Smooth muscle cell of the brain vasculature (primary cell): ENCODE measurements at places on chromosomes 2 and 18.

- no peak for DNase-seq
Measured at GRCh38 chr2:1538663-1539062, 125.4 kb downstream of the TPO start.

DNA sequence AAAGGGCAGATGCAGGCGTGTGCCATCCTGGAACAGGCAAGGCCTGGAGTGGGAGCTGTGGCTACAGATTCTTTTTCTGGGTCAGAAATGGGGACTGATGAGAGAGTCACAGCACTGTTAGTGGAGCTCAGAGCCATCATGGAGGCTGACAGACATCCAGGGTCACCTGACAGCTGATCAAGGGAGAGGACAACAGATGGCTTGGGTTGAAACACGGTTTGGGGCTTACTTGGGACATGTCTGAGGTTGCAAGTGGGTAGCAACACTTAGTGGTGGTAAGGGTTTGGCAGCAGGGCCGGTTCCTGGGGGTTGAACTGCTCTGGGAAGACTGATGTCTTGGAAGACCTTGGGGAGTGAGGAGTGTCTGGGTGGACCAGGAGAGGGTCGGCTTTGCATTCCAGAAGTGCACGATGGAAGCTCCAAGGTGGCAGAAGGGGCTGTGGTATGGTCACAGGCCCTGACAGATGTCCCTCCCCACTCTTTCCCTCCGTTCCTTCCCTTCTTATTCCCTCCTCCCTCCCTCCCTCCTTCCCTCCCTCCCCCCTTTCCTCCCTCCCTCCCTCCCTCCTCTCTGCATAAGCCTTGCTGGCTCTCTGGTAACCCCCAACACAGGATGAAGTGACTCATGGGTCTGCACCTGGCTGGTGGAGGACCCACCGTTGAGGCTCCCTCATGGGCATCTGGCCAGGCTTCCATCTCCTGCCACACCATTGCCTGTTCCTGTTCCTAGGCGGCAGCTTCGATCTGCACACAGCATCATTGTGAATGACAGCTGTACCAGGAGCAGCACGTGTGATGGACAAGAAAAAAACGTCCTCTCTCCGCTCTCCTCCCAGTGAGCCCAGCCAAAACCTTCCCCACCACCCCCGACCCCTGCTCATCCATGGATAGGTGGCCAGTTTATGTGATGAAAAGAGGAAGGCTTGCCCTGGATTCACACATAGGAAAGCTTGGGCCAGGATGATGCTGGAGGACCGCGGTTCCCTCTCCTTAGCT is 63.8 kb upstream of the RPL31 start:
- DNase-seq = no peak

DNA sequence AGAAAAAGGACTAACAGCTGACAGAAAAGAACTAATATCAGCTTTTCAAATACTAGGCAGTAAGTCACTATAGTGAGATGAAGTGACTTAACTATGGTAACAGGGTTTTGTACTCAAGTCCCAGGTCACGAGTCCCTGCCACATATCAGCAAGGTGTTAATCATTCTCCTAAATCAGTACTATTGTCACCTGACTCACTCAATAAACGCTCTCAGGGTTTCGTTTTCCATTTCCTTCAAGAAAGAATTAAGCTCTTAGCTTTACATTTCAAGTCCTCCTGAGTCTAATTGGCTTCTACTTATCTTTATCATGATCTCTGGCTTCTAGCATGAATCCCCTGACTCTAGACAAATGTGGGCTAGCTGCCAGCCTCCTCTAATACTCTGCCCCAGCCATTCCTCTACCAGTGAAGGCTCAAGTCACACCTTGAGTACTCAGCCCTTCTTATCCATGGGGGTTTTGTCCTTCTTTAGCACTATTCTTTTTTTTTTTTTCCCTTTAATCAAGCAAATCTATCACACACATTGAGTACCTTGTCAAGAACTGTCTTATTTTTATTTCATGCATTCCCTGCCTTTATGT is 20.0 kb downstream of the BUB1 start:
- DNase-seq = no peak

DNA sequence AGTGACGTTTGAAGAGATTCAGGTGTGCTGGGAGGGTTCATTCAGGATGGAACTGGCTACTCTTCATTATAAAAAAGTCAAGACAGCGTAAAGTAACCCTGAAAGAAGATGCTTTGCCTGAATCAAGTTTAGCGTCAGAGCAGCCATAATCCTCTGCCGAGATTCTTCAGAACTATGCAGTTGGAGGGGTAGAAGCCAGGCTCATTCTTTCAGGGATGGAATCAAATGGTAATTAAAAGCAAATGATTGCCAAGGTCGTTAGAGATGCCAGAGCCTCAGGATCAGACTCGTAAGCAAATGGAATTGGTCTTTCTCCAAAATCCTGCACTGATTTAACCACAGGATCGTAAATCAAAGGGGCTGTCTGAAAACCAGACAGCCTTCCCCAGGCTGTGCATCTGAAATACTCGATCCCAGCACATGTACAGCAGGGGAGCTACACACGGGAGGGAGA is 21.9 kb downstream of the APCDD1 start:
- DNase-seq = no peak

- DNase-seq = no peak
Measured at GRCh38 chr2:152861349-152861942, 143.0 kb downstream of the ARL6IP6 start.

DNA sequence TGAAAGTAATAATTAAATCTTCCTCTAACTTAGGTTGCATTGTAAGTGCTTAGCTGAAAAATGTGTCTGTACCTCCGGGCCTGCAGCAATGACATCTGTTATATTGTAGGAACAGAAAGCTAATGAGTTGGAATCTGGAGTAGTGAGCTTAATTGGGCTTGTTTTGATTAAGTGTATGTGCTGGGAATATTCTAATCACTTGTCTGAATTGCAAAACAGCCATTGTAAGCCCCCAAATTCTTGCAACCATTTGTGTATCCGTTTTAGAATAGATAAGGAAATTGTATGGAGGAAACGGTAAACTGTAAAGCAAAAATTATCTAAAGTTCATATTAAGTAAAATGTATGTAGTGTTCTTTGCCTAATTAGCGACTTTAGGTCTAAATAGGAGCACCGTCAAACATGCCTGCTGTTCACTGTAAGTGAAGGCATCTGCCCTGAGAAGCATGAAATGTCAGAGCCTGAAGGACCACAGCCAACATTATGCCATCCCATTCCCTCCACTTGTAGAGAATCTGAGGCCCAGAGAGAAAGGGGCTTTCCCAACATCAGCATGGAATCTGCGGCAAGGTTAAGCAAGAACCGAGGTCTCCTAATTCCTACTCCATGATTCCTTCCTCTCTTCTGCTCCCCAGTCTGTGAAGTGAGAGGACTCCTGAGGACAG is 466.4 kb downstream of the TDRD15 start:
- no peak for DNase-seq

GRCh38 chr2:121346859-121347258 is 61.9 kb upstream of the TFCP2L1 start:
- no peak for DNase-seq

DNA sequence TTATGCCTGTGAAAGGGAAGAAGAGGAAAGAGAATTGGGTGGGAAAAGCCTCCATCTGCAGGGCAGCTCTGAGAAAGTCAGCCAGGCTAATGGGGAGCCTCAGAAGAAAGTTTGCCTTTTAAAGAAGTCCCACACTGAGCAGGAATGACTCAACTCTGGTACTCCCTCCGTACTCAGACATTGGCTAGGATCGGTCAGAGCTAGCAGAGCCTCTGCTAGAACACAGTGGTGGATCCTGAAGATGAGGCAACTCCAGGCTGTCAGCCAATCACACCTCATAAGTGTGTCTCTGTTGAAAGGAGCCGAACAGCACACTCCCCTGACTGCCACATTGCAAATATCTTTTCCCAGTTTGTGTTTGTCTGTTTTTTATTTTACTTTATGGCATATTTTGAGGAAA is 96.9 kb downstream of the HNRNPLL start:
- DNase-seq = no peak

GRCh38 chr2:75707901-75708300 is 2.8 kb downstream of the GCFC2 start:
- DNase-seq = no peak

GRCh38 chr2:64457524-64457923 is 3.6 kb downstream of the LGALSL start:
- no peak for DNase-seq

GRCh38 chr18:51236225-51236624 is 38.7 kb upstream of the MEX3C start:
- no peak for DNase-seq

- DNase-seq = no peak
Measured at GRCh38 chr2:106885971-106886915, at the start of gene ST6GAL2. ST6GAL2 (minus strand) TSS chr2:106886167; CDS start chr2:106843977, 42,190 bp downstream.

DNA sequence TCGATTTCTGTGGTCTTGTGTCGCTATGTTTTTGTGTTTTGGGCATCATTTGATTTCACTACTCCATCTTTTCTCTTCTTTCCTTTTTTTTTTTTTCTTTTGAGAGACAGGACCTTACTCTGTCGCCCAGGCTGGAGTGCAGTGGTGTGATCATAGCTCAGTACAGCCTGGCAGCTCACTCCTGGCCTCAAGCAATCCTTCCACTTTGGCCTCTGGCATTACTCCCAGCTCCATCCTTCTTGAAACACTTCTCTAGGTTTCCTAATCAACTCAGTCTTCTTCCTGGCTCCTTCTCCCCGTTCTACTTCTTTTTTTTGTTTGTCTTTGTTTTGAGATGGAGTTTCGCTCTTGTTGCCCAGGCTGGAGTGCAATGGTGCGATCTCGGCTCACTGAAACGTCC is 26.5 kb downstream of the TCF23 start:
- no peak for DNase-seq

GRCh38 chr18:57771193-57771592 is 31.9 kb downstream of the ATP8B1 start:
- no peak for DNase-seq

- DNase-seq = no peak
Measured at GRCh38 chr2:1883476-1883875, 139.2 kb upstream of the PXDN start.

DNA sequence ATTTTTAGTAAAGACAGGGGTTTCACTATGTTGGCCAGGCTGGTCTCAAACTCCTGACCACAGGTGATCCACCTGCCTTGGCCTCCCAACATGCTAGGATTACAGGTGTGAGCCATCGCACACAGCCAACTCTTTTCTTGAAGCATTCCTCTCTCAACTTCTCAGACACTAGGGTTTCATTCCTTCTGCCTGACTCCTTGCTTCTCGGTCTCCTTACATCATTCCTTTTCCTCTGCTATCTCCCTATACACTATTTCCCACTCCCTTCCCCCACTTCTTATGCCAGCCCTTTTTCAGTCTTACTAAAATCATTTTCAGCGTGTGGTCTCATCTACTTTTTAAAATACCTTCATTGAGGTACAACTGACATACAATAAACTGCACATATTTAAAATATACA is 6.1 kb downstream of the SOS1 start:
- DNase-seq = no peak

DNA sequence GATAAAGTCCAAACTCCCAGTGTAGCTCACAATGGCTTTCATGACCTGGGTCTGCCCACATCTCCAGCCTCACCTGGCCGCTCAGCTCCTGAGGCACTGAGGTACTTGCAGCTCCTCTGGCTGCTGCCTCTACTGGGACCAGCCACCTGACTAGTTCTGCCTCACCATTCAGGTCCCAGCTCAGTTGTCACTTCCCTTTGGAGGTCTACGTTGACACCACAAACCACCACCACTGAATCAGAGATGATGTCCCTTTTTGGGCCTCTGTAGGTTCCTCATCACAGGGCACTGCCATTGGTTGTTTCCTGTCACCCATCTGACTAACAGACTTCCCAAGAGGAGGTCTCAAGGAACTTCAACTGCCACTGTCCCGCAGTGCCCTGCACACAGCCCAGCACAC is 21.2 kb downstream of the SPP2 start:
- no peak for DNase-seq

DNA sequence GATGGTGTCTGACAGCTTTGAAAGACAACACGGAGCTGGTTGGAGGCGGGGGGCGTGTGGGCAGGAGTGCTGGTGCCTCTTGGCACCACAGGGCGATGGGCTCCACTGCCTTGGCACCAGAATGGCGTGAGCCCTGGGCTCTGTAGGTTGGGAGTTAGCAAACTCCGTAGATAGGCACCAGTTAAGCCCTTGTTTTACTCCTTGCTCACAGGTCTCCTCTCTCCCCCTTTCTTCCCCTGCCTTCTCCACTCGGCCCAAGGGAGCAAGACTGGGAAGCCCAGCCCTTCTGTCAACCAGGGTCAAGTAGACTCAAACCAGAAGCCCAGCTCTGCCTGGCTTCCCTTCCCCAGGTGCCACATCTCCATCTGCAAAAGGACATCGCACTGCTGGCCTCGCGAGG is 281.7 kb upstream of the ID2 start:
- no peak for DNase-seq

- DNase-seq = no peak
Measured at GRCh38 chr2:1192121-1192520, 221.1 kb upstream of the TPO start.

DNA sequence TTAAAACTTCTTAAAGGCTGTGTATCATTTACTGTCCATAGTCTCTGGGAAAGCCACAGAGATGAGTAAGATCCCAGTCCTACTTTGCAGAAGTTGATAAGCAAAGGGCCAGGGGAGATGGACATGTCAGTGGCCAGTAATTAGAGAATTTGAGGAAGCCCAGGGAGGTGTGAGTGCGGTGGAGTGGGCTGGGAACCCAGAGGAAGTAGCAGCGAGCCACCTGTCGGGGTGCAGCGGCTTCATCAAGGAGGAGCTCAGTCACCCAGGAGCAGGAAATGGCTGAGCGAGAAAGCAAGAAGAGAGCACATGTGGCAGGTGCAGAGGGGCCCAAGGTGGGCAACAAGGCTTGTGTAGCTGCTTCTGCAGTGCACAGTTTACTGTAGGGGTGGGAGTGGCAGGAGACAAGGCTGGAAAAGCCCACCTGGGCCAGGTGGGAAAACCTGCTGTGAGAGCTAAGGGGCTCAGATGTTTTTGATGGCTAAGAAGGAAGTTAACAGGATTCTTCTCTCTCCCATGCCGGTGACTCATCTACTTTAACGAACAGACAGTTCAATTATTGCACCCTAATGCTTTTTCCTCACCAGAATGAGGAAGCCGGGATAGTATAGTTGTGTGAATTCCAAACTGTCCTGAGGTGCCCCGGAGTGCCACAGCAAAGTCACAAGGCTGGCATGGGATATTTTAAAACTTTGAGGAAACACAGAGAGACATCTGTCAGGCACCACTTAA is 34.8 kb upstream of the MGAT5 start:
- no peak for DNase-seq

DNA sequence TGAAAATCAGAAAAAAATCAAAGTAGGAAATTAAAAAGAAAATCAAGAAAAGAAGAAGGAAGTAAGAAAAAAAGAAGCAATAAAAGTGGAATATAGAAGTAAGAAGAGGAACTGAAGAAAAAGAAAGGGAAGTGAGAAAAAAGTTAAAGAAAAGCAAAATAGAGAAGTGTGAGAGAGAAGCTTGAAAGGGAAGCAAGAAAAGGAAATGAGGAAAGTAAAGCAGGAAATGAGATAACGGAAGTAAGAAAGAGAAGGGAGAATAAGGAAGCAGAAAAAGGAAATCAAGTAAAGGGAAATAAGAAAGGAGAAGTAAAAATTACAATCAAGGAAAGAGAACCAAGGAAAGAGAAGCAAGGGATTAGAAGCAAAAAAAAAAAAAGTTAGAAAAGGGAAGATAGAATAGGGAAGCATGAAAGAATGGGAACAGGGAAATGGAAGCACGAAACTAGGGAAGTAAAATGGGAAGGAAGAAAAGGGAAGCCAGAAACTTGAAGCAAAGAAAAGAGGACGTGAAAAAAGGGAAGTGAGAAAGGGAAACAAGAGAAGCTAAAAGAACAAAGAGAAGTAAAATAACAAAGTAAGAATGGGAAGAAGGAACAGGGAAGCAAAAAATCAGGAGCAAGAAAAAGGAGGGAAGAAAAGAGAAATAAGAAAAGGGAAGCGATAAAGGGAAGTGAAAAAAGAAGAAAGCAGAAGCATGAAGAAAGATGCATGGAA is 243.3 kb upstream of the NCKAP5 start:
- DNase-seq = no peak

GRCh38 chr18:63267975-63268721 is 51.4 kb downstream of the BCL2 start:
- DNase-seq = no peak
